ENCODE measurements at places on chromosomes 5 and 9.

DNA sequence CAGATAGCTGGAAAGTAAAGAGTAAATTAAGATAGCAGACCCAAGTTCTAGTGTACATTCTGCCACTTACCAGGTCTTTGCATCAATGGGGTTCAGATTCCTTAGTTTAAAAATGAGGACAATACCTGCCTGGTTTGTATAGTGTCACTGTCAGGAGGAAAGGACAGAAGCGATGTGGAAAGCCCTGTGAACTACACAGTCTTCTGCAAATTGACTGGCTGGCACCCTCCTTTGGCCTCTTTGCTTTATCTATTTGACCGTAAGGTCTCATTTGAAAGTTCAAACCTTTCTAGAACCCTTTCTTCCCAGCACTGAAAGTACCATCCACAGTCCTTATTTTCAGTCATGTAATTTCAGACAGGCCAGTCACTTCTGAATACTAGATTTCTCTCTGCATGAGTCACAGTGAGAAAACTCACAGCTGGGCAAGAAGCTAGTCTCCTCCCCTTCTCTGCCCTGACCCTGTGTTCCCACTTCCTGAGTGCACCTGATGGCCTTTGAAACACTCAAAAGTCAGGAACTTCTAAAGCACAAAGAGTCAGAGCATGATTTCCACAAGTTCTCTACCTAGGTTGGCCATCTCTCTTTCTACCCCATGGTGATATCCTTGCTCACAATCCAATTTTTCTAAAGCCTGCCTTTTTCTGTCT is 91.3 kb upstream of the RASEF start:
- DNase-seq: no peak

GRCh38 chr5:89756955-89757354 is 652.6 kb downstream of the CETN3 start:
- DNase-seq: no peak

GRCh38 chr5:39157701-39158100 is 61.7 kb downstream of the FYB1 start:
- DNase-seq: no peak

DNA sequence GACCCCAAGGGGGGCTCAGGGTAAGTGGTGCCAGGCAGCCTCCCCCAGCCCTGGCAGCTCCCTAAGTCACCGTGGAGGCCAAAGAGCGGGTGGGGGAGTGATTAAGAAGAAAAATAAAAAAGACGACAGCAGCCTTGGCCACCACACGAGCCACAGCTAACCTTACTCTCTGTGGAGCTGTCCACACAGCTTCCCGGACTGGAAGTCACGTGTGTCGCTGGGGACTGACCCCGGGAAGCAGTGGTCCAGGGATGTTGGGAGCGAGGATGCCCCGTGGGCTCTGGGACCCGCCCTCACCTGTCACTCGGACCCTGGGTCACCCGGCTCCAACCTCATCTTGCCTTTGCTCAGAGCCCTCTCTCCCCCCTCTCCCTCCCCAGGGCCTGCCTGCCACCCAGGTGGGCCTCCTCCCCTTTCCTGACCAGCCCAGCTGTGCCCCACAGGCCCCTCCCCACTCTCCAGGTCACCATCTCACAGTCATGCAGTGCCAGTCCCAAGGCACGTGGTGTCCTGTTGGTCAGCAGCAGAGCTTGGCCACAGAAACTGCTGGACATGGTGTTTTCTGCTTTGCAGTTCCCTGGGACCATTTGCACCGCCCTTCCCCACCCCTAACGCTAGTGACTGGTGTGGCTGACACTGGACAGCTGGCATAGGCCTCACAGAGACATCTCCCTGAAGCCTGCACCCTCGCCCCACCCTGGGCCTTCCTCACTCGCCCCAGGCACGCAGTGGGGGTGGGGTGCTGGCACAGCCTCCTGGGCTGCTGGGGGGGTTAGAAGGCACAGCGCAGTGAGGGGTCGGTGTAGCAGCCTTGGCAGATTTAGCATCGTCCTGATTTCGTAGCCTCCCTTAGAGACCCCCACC is 9.8 kb upstream of the EXOC3 start:
- no peak for DNase-seq

- DNase-seq: no peak
Observed at GRCh38 chr9:131633491-131634031, 88.2 kb downstream of the PRRT1B start.

GRCh38 chr9:127524373-127524772 is 73.1 kb downstream of the LRSAM1 start:
- no peak for DNase-seq

DNA sequence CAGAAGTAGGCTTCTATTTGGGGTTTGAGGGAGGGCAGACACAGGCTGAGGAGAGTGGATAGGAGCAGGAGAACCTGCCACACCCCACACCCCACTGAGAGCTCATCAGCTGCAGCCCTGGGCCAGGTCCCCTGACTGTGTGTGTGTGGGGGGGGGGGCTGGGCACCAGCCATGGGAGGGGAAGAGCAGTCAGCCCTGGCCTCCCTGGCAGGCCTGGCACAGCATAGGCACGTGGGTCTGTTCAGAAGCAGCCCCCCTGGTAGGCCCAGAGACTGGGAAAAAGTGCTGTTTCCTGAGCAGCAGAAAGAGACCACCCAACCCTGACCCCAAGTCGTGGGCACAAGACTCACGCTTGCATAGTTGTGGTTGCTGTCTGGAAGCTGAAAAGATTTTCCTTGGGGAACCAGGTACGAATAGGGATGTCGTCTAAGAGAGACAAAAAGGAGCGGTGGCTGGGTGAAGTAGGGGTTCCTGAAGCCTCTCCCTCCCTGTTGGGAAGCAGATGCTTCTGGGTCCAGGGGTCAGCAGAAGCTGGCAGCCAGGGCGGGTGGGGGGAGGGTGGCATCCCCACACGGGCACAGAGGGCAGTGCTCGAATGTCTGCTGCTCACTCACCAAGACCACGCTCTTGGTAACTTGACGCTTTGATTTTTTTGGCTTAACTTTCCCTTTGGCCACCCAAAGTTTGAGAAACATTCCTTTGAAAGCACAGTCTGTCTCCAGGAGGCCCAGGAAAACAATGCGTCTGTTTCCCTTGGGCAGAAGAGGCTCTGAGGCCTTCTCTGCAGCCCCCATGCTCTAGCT is 2.9 kb downstream of the NSMF start:
- DNase-seq: no peak

GRCh38 chr9:31136524-31136923 is 1247.9 kb upstream of the ACO1 start:
- no peak for DNase-seq

GRCh38 chr9:110015759-110016158 is 192.2 kb downstream of the C9orf152 start:
- no peak for DNase-seq

DNA sequence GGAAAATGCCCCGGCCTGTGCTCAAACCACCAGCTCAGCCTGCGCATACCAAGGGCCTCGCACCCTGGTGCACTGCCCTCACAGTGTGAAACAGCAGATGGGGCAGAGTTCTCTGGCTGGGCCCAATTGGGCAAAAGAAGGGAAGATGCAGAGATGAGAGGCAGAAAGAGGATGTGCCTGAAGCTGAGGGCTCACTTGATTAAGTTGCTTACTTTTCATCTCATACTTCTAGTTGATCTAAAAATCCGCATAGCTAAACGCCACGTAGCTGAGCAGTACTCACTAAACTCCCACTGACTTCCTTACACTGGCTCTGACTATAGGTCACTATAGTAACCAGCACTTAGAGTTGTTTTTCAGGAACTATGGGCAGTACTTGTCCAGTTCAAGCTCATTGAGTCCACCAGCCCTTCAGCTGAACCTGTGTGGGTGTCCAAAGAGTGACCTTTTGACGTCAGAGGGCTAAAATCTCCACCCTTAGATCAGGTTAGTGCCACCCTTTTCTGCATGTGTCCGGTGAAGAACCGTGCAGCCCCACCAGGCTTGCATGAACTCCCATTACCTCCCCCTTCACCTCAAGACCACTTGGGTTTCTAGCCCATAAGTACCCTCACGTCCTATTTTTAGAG is 215.2 kb downstream of the AUH start:
- DNase-seq: no peak

GRCh38 chr5:1639757-1640156 is 116.0 kb upstream of the LPCAT1 start:
- DNase-seq: no peak

- DNase-seq: no peak
Observed at GRCh38 chr5:149439899-149440542, 60.9 kb upstream of the IL17B start.

GRCh38 chr5:54537725-54538124 is 20.2 kb downstream of the SNX18 start:
- DNase-seq: no peak

DNA sequence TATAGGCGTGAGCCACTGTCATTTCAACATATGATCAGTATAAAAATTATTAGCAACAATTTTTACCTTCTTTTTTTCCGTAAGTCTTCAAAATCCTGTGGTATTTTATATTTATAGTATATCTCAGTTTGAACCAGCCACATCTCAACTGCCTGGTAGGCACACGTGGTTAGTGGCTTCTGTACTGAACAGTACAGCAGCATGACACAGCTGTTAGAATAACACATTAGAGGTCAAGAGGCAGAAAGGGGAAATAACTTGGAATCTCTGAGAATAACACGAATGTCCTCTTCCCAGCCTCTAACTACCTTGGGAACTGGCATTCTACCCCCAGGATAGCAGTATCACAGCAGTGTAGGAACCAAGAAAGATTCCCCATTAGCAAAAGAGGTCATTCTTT is 108.5 kb upstream of the IQGAP2 start:
- DNase-seq: no peak

DNA sequence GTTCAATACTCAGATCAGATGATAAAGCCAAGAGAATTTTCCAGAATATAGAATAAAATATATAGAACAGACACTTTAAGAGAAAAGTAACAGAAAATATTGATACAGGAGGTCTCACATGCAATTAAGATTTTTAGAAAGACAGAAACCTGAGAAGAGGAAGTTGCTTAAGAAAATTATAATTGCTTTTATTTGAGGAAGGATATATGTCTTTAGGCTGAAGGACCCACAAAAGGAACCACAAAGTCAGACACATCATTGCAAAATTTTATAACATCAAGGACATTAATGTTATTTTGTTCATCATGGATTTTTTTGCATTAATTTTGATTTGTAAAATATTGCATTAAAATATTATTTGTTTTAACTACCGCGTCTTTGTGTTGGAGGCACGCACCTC is 141.5 kb downstream of the FSTL4 start:
- DNase-seq: no peak

DNA sequence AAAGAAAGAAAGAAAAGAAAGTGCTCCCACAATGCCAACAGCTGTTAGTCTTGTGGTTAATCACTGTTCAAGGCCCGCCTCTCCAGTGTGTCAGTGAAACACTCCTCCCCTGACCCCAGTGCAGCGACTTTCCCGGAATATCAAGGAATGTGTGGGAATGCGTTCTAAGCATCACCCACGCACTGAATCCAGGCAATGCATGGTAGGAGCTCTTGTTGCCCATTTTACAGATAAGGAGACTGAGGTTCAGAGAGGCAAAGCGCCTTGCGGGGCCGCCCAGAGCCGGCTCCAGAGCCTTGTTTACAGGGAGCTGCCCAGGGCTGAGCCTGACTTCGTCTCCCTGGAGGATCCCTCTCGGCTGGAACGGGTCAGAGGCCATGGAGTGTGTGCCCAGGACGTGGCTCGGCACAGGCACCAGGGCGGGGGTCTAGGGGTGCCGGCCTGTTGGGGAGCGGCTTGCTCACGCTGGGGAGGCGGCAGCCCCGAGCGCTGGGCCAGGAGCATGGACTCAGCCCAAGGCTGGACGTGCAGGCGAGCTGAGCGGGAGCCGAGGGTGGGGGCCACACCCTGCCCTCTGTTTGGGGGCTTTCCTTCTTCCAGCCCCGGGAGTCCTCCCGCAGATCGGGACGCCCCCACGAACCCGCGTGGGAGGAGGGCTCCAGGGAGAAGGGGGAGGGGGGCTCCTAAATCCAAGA is 823 bp downstream of the ST6GALNAC6 start:
- no peak for DNase-seq

- no peak for DNase-seq
Observed at GRCh38 chr5:8650186-8650585, 781.2 kb downstream of the MTRR start.

DNA sequence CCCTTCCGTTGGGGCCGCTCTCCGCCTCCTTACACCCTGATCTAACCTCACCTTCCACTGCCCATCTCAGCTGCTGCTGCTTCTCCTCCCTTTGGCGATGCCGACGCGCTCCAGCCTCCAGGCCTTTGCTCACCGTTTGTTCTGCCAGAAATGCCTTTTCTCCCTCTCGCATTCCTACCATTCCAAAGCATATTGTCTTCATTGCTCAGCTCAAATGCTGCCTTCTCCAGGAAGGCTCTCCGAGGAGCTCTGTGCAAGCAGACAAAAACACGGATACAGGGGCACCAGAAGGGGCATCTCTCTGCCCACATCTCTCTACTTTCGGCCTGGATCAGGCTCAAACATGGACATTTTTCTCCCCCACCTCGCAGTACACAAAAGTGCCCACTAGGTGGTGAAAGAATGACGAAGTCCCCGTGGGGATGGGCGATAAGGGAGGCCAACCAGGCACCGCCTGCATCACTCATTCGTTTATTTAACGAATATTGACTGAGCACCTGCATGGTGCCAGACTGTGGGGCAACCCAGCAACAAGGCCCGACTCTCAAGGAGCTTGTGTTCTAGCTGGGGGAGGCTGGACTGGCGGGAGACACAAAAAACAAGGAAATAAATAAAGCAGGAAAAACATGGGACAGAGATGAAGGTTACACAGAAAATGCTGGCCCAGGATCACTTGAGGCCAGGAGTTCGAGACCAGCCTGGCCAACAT is 7.3 kb upstream of the GRHPR start:
- peak; percentile 72 for DNase-seq

- DNase-seq: no peak
Observed at GRCh38 chr5:154332451-154332850, 113.3 kb upstream of the SAP30L start.

GRCh38 chr5:1752881-1753280 is 46.8 kb downstream of the MRPL36 start:
- no peak for DNase-seq

GRCh38 chr9:113562653-113563381 is 99.3 kb downstream of the RGS3 start:
- no peak for DNase-seq

- DNase-seq: no peak
Observed at GRCh38 chr5:142317753-142318152, 7.1 kb downstream of the SPRY4 start.

- DNase-seq: no peak
Observed at GRCh38 chr5:151572657-151573368, 18.3 kb downstream of the FAT2 start.

DNA sequence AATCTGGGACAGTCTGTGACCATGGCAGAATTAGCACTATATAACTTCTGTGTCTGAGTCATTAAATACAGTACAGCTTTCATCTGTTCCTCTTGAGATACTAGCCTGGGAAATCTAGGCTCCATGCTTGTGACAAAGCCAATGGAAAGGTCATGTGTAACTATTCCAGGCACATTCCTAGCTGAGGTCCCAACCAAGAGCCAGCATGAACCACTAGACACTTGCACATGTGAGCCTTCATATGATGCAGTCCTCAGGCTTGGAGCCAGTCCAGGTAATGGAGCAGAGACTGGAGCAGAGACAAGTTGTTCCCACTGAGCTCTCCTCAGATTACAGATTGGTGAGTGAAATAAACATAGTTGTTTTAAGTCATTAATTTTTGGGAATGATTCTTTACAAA is 412.4 kb upstream of the ZNF462 start:
- no peak for DNase-seq

GRCh38 chr9:6930827-6931226 is 173.1 kb downstream of the KDM4C start:
- no peak for DNase-seq

GRCh38 chr5:94228791-94229190 is 389.6 kb downstream of the KIAA0825 start:
- DNase-seq: no peak
